ENCODE measurements at places on chromosomes 3 and 15. TPM values are rescaled to one million over a fixed set of nuclear protein-coding genes. Genes with fewer than 3 reads are reported as not detected.
A peak's percentile ranks its signal among the peaks of the same experiment; 100 is the strongest.

DNA sequence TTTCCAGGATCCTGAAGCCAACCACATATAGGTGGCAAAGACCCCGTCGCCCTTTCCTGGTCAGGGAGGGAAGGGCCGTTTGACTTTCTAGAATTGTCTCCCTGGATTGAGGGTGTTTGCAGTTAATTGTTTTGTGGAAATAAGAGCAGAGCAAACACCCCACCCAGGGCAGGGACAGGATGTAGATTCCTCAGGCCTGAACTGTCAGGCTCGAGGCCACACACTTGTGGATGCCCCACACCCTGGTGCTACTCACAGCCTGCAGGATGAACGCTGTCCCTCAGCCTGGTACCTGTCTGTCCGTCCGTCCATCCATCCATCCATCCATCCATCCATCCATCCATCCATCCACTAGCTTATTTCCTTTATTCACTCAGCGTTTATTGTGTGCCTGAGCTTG, 29.9 kb upstream of the FLNB start:
- DNase-seq = no peak

The SPATA12 gene
- 0.02 TPM for polyA plus RNA-seq

GRCh38 chr15:65088643-65089021, 12.1 kb downstream of the KBTBD13 start:
- DNase-seq = no peak

- DNase-seq = no peak
Observed at GRCh38 chr15:80036071-80036470, 23.4 kb upstream of the ZFAND6 start.

The TGM5 gene
- 0.03 TPM for polyA plus RNA-seq

DNA sequence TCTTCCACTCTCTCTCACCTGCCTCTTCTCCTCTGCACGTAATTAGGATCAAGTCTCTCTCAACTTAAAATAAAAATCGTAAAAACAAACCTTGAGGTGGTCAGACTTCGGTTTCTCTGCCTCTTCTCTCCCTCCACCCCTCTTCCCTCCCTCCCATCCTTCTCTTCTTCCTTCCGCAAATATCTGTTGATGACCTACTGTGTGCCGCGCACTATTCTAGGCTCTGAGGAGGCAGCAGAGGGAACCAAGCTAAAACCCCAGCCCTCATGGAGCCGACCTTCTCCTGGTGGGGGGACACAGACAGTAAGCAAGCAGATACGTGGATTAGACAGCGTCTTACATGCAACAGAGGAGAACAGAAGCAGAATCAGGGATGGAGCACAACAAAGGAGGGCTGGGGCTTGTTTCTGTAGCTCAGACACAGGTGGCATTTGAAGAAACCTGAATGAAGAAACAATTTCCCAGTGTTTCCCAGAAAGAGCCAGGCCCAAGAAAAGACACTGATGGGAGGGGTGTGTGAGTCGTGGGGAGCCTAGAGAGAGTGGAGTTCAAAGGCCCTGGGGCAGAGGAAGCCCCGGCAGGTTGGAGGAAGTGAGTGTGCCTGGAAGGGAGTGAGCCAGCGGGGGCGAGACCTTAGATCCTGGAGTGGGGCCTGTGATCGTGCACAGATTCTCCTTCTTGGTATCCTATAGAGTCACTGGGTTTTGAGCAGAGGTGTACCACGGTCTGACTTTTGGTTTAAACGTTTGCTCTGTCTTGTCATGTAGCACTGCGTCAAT, 80.5 kb downstream of the TOP2B start:
- DNase-seq = no peak

GRCh38 chr3:16399473-16399872, 114.0 kb downstream of the RFTN1 start:
- DNase-seq = peak; percentile 87

DNA sequence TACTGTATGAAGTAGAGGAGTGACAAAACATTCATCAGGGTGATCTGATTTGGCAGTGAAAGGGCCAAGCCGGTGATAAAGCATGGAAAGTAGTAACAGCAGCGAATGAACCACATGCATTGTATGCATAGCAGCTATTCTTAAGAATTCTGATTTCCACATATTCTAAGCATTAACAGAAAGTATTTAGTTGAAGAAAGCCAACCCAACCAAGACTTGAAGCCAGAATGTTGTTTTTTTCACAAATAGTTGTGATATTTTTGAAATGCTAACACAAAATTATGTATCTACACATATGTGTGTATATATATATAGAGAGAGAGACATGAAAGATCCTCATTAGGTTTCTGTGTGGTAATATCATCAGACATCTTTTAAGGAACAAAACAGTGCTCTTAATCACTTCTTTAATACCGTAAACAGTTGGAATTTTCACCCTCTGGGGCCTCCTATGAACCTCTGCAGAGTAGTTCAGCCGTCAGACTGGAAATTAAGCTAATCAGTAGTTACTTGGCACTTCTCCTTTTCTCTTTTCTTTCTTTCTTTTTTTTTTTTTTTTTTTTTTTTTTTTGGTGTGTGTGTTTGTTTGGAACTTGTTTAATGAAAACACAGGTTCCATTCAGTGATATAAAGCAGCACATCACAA, 139.6 kb downstream of the CMSS1 start:
- DNase-seq = no peak

The GOLGA6L7 gene
- not detected for polyA plus RNA-seq

DNA sequence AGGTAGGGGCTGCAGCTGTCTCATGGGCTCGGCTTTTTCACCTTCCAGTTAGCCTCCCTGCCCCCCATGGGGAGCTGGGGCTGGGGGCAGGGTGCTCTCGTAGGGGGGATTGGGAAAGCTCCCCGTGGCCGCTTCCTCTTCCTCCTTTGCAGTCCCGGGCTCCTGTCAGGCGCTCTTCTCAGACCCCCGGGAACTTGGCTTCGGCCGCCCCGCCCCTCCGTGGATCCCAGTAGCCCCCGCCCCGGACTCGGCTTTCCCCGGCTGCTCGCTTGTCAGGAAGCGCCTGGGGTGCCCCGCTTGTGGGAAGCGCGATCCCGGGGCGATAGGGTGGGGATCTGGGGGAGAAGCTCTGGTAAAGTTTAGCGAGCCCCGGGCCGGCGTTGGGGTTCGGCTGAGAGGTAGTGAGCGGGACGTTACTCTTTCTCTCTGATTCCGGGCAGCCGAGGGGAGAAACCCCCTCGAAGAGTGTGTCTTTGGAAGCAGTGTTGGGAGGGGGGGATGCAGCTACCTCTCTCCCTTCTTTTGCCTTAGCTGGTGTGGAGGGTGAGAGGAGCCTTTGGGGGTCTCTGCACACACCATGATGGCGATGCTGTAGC, 611 bp downstream of the PIAS1 start:
- peak; percentile 19 for DNase-seq

- no peak for DNase-seq
Observed at GRCh38 chr3:142530296-142530695, 48.2 kb downstream of the ATR start.

The SAMD7 gene
- not detected for polyA plus RNA-seq

- no peak for DNase-seq
Observed at GRCh38 chr3:192246847-192247559, 480.3 kb downstream of the FGF12 start.

DNA sequence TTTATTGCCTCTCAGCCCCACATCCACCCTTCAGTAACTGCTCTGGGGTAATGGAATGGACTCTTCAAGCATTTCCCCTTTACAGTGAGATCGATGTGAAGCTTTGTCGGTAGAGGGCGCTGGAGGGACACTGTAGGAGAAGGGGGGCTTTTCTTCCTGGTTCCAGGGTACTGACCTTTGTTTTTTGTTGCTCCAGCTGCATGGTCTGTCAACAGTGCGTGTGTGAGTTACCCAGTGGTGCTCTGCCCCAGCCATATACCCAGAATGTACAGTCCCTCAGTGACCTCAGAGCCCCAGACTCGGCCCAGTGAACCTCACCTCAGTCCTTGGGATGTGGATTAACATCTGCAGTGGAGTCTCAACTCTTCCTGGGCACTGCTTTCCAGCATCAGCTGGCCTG, 180.3 kb upstream of the TSC22D2 start:
- peak; percentile 74 for DNase-seq

DNA sequence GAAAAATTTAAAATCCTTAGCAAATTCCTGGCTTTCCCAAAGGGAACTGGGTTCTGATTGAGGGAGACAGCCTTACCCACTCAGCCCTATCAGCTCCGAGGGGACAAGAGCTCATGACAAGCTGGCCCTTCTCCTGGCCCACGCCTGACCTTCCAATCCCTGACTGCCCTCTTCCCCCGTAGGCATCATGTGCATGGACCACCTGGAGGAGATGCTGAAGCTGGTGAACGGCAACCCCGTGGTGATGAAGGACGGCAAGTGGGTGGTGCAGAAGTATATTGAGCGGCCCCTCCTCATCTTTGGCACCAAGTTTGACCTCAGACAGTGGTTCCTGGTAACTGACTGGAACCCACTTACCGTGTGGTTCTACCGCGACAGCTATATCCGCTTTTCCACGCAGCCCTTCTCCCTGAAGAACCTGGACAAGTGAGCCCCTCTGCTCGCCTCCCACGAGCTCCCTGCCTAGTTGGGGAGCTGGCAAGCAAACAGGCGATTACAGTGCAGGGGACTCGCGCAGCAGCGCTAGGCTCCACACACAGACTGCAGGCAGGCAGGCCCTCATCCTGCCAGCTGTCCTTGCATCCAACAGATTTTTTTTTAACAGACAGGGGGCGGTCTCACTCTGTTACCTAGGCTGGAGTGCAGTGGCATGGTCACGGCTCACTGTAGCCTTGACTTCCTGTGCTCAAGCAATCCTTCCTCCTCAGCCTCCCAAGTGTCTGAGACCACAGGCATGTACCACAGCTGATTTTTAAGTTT, 16.8 kb downstream of the RPUSD3 start:
- no peak for DNase-seq

DNA sequence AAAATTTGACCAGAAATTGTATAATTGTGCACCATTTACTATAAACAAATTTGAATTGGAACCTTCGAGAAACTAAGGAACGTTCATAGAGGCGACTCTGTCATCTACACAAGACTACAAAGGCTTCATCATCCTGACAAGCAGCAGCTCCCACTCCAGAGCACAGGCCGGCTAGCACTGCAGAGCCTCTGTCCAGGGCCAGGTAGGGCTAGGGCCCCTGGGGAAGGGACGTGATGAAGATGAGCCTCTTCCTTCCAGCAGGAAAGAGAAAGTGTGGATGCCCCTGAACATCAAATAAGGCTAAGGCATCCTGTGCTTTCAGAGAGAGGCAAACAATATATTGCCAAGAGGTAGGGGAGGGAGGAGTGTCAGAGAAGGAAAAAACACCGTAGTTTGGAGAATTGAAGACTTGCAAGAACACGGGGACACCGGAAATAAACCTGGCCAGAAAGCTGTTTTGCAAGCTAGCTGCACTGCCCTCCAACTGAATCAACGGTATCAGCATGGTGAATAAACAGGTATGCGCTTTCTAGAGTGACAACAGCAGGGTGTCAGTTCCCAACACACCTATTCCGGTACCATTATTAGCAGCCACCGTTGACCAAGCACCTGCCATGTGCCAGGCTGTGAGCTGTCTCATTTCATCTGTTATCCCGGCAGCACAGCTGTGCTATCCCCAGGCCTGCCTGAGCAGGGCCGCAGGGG, 12.4 kb downstream of the XXYLT1 start:
- peak; percentile 27 for DNase-seq

DNA sequence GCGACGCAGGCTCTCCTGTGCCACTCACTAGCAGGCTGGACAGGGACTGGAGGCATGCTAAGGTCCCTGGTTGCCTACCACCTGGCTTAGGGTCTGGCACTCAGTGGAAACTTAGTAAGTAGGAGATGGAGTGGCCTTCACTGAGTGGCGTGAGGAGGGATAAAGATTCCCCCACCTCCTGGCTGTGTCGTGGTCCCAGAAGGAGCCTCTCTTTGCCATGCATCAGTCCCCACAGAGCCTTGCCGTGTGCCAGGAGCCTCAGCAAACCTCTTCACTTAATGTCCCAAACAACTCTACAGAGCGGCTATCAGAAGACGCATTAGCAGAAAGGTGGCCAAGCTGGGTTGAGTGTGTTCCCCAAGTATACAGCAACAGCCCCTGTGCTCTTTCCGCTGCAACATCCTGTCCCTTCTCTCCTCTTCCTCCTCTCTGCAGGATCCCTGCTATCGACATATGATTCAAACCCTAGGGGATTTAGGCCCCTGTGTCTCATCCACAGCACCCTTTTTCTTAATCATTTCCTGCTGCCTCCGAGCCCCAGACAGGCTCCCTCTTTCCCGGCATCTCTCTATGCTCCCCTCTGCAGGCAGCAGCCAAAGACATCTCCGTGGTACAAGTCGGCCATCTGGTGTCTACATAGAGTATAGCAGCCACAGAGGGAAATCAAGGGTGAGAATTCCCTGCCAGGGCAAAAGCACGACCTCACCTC, 66.7 kb downstream of the SLC6A1 start:
- peak; percentile 72 for DNase-seq

DNA sequence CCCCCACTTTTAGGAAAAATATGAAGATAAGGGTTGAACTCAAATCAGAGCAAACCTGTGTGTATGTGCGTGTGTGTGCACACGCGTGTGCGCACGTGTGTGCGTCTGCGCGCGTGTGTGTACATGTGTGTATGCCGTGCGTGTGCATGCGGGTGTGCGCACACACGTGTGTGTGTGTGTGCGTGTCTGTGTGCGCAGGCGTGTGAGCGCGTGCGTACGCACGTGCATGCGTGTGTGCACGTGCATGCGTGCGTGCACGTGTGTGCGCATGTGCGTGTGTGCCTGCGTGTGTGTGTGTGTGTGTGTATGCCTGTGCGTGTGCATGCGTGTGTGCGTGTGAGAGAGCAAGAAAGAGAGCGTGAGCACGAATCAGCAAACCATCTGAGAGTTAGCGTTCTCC, 20.7 kb downstream of the TNK2 start:
- no peak for DNase-seq

DNA sequence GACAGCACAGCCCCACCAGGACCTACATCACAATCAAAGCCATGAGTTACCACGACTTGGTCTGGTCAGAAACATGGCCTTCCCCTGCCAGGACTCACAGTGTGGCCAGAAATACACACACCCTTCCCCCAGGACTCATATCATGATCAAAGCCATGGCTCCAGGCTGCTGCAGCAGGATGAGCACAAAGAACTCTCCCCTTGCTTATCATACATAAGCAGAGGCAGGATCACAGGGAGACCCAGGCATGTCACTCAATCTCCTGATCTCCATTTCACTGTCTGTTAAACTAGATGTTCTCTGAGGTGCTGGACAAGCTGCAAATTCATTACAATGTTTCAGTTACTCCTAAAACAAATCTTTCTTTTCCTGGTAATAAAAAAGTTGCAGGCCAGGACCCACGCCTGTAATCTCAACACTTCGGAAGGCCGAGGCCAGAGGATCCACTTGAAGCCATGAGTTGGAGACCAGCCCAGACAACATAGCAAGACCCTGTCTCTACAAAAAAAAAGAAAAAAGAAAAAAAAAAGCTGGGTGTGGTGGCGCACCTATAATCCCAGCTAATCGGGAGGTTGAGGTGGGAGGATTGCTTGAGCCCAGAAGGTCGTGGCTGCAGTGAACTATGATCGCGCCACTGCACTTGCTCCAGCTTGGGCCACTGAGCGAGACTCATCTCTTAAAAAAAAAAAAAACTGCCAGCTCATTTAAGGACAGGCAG, 1.2 kb downstream of the PFKFB4 start:
- DNase-seq = no peak
